ENCODE measurements at places on chromosomes 16 and 17. TPM values are rescaled to one million over a fixed set of nuclear protein-coding genes. Genes with fewer than 3 reads are reported as not detected.

- H3K4me3 ChIP-seq = no peak overlapping the region
- H3K4me1 ChIP-seq = no peaks in the 10 kb centered on the region
- H3K27ac ChIP-seq = no peak overlapping the region
Observed at GRCh38 chr17:72631568-72631948, 460.9 kb downstream of the SLC39A11 start.

DNA sequence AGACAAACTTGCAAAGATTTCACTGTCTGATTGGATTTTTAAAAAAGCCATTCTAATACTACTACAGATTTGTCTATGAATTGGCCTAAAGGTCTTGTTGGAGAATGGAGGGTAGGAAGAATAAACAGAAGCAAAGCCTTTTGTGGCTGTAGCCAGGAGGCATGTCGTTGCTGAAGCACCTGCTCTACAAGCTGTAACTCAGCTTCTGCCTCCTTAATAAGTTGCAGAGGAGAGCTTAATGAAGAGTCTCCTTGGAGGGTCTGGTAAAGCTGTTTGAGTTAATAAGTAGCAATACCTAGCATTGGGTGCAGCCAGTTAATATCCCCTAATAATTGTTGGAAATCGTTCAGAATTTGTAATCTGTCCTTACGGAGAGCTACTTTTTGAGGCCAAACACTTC is 10.0 kb upstream of the ZNF689 start:
- H3K4me3 ChIP-seq = no peak overlapping the region
- H3K36me3 ChIP-seq = no peaks in the 10 kb centered on the region
- no peaks in the 10 kb centered on the region for H3K4me1 ChIP-seq
- DNase-seq = no peak
- H3K27ac ChIP-seq = no peak overlapping the region

GRCh38 chr16:14215941-14216340 is 144.8 kb downstream of the MRTFB start:
- DNase-seq = no peak
- peaks cover 7% of the 10 kb centered on the region for H3K4me1 ChIP-seq
- no peak overlapping the region for H3K27ac ChIP-seq
- no peak overlapping the region for H3K4me3 ChIP-seq

The CCL4 gene
- not detected for total RNA-seq

GRCh38 chr17:40111221-40112128 is 10.3 kb upstream of the MSL1 start:
- H3K27me3 ChIP-seq = no peaks in the 10 kb centered on the region
- DNase-seq = no peak

GRCh38 chr17:55660178-55660886 is 62.3 kb downstream of the TMEM100 start:
- H3K36me3 ChIP-seq = no peaks in the 10 kb centered on the region
- no peaks in the 10 kb centered on the region for H3K4me1 ChIP-seq
- H3K4me3 ChIP-seq = no peak overlapping the region
- H3K27ac ChIP-seq = no peak overlapping the region

The VPS25 gene
- 66.1 TPM for total RNA-seq

The KRT13 gene
- total RNA-seq = not detected

GRCh38 chr17:45149669-45150664 is 1.7 kb downstream of the HEXIM1 start:
- peaks cover 1% of the 10 kb centered on the region for H3K36me3 ChIP-seq
- H3K4me1 ChIP-seq = peaks cover 33% of the 10 kb centered on the region
- H3K27me3 ChIP-seq = no peaks in the 10 kb centered on the region
- peak overlapping the region; percentile 100 for H3K27ac ChIP-seq

DNA sequence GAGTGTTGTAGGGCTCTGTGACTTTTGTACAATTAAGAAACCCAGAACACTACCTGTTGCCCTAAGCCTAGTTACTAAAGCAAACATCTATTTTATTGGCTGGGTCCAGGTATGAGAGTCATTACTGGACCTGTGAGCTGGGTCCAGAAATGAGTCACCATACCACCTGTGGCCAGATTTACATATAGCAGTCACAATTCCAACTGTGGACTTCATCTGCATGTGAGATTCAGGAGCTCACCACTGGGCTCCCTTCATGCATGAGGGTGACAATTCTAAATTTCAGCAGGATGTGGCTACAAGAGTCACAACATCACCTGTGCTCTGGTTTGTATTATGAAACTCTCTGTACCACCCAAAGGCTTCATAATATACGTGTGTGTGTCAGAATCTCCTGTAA is 2038.0 kb downstream of the TP53TG3F start:
- no peak overlapping the region for H3K27ac ChIP-seq
- H3K4me3 ChIP-seq = no peak overlapping the region
- H3K27me3 ChIP-seq = no peaks in the 10 kb centered on the region
- H3K4me1 ChIP-seq = no peaks in the 10 kb centered on the region

The EVPLL gene
- total RNA-seq = not detected

- H3K27ac ChIP-seq = peak overlapping the region; percentile 100
- no peaks in the 10 kb centered on the region for H3K27me3 ChIP-seq
- DNase-seq = no peak
- H3K4me1 ChIP-seq = peaks cover 41% of the 10 kb centered on the region
- H3K36me3 ChIP-seq = no peaks in the 10 kb centered on the region
Observed at GRCh38 chr17:8173056-8173870, 2.9 kb downstream of the TMEM107 start.

The IRX5 gene
- 4.3 TPM for total RNA-seq

The SERPINF2 gene
- 0.38 TPM for total RNA-seq

The SRCIN1 gene
- total RNA-seq = not detected

The TEKT1 gene
- not detected for total RNA-seq

GRCh38 chr17:4598776-4599504 is 14.6 kb downstream of the SMTNL2 start:
- no peak overlapping the region for H3K4me3 ChIP-seq
- H3K36me3 ChIP-seq = peaks cover 2% of the 10 kb centered on the region
- H3K27ac ChIP-seq = no peak overlapping the region
- DNase-seq = no peak

- no peaks in the 10 kb centered on the region for H3K27me3 ChIP-seq
- H3K4me3 ChIP-seq = no peak overlapping the region
Observed at GRCh38 chr17:19709841-19710240, 6.5 kb downstream of the SLC47A2 start.

- no peaks in the 10 kb centered on the region for H3K27me3 ChIP-seq
- no peak for DNase-seq
- H3K36me3 ChIP-seq = no peaks in the 10 kb centered on the region
- H3K27ac ChIP-seq = no peak overlapping the region
- peaks cover 12% of the 10 kb centered on the region for H3K4me1 ChIP-seq
- H3K4me3 ChIP-seq = no peak overlapping the region
Observed at GRCh38 chr17:2484876-2485275, 26.8 kb downstream of the METTL16 start.

The CCDC78 gene
- 3.1 TPM for total RNA-seq

GRCh38 chr16:2798723-2799204 is 494 bp downstream of the PRSS41 start:
- peaks cover 27% of the 10 kb centered on the region for H3K27me3 ChIP-seq
- H3K4me3 ChIP-seq = no peak overlapping the region
- H3K4me1 ChIP-seq = no peaks in the 10 kb centered on the region
- H3K27ac ChIP-seq = no peak overlapping the region
- DNase-seq = no peak

The APPBP2 gene
- 65.0 TPM for total RNA-seq

DNA sequence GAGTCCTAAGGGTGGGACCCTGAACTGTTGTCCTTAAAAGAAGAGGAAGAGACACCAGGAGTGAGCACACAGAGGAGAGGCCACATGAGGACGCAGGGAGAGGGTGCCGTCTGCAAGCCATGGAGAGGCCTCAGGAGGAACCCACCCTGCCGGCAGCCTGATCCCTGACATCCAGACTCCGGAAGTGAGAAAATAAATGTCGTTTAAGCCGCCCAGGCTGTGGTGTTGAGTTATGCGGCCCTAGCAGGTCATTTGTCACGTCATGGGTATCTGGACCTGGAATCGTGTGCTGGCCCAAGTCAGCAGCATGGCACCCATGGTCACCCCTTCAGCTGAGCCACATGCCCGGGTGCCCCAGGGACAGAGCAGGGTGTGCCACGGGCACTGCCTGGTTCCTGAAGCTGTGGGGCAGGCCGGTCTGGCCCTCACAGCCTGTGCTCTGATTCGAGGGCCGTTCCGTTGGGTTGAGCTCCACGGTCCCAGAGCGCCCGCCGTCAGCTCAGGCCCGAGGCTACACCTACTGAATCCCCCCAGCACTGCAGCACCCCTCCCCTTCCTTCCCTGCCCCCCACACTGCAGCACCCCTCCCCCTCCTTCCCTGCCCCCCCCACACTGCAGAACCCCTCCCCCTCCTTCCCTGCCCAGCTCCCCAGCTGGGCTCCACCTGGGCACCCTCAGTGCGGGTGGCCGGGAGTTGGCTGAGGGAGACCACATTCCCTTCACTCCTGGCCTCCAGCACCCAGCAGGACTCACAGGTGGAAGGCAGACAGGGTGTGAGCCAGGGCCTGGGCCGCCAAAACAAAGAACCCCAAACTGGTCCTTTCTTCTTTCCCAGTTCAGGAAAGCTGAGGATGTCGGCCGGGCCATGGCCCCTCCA is 2.7 kb upstream of the CCDC57 start:
- H3K4me1 ChIP-seq = peaks cover 41% of the 10 kb centered on the region
- H3K27me3 ChIP-seq = no peaks in the 10 kb centered on the region
- no peak overlapping the region for H3K4me3 ChIP-seq
- DNase-seq = no peak
- H3K36me3 ChIP-seq = no peaks in the 10 kb centered on the region

DNA sequence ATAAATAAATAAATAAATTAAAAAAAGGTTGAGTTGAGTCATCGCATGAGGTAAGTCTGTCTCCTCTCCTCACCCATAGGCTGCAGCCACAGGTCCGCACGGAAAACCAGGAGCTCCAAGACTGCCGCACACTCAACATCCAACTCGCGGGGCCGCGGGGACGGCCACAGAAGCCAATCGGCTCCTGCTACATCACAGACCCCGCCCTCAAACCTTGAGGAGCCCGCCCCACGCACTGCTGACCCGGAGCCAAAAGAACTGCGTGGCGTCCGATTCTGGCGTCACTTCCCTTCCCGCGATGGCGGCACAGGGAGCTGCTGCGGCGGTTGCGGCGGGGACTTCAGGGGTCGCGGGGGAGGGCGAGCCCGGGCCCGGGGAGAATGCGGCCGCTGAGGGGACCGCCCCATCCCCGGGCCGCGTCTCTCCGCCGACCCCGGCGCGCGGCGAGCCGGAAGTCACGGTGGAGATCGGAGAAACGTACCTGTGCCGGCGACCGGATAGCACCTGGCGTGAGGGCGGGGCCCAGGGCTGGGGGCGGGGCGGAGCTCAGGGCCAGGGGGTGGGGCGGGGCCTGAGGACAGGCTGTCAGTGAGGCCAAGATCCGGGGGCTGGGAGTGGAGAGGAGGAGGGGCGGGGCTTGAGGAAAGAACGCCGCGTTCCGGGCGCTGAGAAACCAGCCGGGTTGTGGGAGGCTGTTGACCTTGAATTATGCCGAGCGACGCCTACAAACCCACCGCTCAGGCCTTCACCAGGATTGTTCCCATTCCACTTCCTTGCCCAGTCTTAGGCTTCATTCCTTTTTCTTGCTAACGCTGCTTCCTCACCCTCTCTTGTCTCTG is at the start of gene KAT8:
Gene KAT8, plus strand, starts transcription at position 281 of the 839 bp plus-strand sequence. Its CDS starts 18 bp downstream, at position 299.
- peaks cover 13% of the 10 kb centered on the region for H3K4me1 ChIP-seq
- H3K36me3 ChIP-seq = peaks cover 15% of the 10 kb centered on the region
- H3K4me3 ChIP-seq = peak within 1 kb of the TSS; percentile 91
- H3K27me3 ChIP-seq = no peaks in the 10 kb centered on the region

- H3K4me1 ChIP-seq = peaks cover under 1% of the 10 kb centered on the region
- H3K27ac ChIP-seq = no peak overlapping the region
- H3K27me3 ChIP-seq = peaks cover 5% of the 10 kb centered on the region
- DNase-seq = no peak
Observed at GRCh38 chr17:12815642-12816141, 26.4 kb downstream of the ARHGAP44 start.

The ALDH3A2 gene
- 87.5 TPM for total RNA-seq

DNA sequence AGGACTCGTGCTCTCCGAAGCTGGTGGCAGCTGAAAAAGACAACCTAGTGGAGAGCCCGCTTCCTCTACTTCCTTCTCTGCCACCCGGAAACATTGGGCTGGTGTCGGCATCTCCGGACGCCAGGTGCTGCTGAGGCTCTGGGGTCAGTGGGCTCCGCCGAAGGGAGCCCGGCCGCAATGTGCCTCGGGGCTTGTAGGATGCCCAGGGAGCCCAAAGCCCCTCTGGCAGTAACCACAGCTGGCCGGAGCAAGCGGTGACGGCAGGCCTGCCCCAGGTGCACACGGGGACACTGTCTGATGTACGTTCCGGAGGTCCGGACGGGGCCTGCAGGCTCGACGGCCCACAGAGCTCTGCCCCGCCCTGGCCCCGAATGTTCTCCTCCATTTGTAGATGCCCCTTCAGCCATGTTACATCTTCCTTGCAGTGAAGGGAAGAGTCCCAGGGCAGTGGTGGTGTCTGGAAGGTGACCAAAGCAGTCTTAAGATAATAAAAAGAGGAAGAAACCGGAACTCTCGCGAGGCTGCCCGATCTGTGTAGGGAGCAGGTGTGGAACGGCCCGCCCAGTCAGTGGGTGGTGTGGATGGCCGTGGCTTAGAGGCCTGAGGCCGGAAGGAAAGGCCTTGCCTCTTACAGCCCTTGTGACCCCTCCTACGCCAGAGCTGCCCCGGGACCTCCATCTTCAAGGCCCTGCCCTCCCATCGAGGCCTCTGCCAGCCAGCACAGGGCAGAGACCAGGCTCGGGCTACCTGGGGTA is 22.6 kb downstream of the NDUFAF8 start:
- no peak overlapping the region for H3K27ac ChIP-seq
- peaks cover 24% of the 10 kb centered on the region for H3K36me3 ChIP-seq
- no peak overlapping the region for H3K4me3 ChIP-seq
- no peaks in the 10 kb centered on the region for H3K4me1 ChIP-seq
- no peak for DNase-seq

The OR3A3 gene
- not detected for total RNA-seq

DNA sequence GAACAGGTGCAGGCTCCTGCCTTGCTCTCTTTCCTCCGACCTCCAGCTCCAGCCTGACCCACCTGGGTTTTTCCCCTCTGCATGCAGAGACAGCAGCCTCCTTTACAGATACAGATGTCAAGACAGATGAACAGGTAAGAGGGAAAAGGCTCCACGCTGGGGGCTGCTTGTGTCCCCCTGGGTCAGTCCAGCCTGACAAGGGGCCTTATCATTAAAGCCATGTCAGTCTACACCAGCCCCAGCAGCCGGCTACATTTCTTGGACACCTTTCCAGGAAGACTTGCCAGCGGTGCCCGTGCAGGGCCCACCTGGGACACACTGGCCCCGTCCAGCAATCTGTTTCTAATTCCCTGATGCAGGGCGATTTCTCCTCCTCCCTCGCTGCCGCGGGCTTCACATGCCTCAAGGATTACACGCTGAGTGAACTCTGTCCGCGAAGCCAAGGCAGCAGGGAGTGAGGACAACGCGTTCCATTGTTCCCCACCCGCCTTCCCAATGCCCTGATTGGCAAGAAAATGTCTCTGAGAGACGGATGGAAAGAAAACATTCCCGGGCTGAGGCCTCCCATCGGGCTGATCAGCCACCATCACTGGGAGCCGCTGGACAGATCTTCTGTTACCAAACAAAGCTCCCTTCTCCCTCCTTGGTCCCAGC is 184.7 kb downstream of the C16orf95 start:
- H3K4me1 ChIP-seq = peaks cover 16% of the 10 kb centered on the region
- H3K36me3 ChIP-seq = peaks cover 5% of the 10 kb centered on the region
- no peaks in the 10 kb centered on the region for H3K27me3 ChIP-seq
- no peak overlapping the region for H3K4me3 ChIP-seq
- peak overlapping the region; percentile 93 for H3K27ac ChIP-seq

The C1QL1 gene
- total RNA-seq = 1.4 TPM

- no peaks in the 10 kb centered on the region for H3K36me3 ChIP-seq
- no peak for DNase-seq
- no peaks in the 10 kb centered on the region for H3K4me1 ChIP-seq
- peaks cover 15% of the 10 kb centered on the region for H3K27me3 ChIP-seq
Observed at GRCh38 chr16:47726031-47726675, 265.0 kb downstream of the PHKB start.
